AG09309 (cell line): ENCODE measurements at places on chromosomes 12 and 14.

GRCh38 chr12:62934239-62934798 lies 631 bp downstream of the PPM1H start:
- no peak for DNase-seq

DNA sequence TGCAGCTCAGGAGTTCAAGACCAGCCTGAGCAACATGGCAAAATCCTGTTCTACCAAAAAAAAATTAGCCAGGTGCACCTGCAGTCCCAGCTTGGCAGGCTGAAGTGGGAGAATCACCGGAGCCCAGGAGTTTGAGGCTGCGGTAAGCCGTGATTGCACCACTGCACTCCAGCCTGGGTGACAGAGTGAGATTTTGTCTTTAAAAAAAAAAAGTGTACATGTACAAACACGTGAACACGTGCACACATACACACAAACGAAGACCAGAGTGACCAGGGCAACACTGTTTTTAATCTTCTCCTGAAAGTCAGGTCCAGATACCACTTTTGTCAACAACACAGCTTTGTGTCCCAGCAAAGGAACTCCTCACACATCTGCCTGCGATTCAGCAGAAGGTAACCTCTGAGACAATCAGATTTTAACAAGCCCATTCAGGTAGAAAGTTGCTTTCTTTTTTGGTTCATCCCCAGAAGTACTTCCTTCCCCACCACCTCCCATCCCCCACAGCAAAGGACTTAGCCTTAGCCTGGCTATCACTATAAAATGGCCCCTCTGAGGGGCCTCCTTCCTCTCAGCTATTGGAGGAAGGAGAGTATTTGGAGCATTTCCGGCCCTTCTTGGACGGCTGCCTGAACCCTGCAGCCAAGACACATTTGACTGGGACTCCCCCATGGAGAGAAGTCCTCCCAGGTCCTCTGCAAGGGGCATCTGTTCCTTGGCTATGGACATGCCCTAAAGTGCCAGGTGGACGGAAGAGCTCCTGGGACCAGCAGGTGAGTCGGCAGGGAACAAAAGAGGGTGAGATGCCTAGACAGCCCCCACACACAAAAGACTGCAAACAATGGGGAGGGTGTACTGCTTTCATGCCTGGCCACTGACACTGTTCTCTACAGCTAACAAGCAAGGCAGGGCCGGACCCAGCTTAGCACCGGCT lies 9.8 kb downstream of the CTDSP2 start:
- DNase-seq: no peak

DNA sequence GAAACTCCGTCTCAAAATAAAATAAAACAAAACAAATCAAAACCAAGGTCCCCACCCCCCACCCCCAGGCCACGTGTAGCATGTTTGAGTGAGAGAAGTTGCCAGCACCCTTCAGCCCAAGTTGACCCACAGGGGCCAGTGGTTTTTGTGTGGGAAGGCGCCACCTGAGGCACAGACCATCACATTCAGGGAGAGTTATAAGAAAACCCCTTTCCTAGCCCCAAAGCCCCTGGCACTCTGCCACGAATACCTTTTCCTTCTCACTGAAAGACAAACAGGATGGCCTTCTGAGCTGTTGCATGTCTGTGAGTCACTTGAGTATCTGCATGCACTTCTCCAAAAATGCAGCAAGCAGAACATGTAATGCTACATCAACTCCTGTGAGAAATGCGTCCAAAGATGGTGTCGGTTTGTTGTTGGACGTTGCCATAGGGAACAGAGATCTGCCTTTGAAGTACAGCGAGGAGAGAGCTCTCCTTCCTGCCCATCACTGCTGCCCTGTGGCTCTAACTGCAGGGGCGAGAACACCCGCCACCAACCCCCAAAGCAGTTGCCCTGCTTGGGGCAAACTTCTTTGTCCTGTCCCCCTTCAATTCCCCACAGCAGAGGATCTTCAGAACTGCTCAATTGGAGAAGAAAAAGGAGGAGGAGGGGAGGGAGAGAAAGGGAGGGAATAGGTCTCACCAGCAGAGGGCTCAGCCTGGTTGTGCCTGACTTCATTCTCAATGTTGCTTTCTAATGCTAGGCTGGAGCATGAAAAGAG lies 2.7 kb upstream of the TRAF3 start:
- DNase-seq: no peak

DNA sequence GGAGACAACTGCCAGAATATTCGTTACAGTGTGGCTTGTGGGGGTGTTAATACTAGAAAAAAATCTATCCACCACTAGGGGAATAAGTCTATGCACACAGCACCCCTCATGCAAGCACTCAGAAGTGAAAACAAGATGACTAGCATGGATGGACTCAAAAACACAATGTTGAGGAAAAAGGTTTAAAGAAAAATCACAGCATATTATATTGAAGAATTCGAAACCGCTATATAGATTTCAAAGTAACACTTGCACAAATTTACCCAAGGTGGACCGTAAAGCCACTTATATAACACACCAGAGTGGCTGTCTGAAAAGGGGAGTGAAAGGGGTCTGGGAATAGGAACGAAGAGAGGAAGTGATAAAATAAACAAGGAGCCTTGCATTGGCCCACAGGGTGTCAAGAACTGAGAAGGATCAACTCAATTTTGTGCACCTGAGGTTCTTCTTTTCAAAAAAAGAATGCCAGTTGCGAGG lies 544 bp downstream of the ABCD4 start:
- DNase-seq: no peak

- no peak for DNase-seq
These were observed 91.5 kb upstream of the PTGDR start for GRCh38 chr14:52175982-52176502.

GRCh38 chr12:22796941-22797630 lies 172.1 kb downstream of the ETNK1 start:
- DNase-seq: no peak

- no peak for DNase-seq
These were observed 8.3 kb upstream of the PPP1R13B start for GRCh38 chr14:103855734-103856095.

GRCh38 chr12:5789469-5789968 lies 155.5 kb downstream of the ANO2 start:
- DNase-seq: peak; percentile 13

- no peak for DNase-seq
These were observed 106.1 kb downstream of the DAD1 start for GRCh38 chr14:22482782-22483553.

GRCh38 chr14:60233891-60234290 lies 15.1 kb upstream of the PPM1A start:
- DNase-seq: no peak

GRCh38 chr12:68482660-68483059 lies 128.0 kb upstream of the RAP1B start:
- DNase-seq: no peak

GRCh38 chr12:38949363-38949762 lies 44.0 kb upstream of the CPNE8 start:
- DNase-seq: no peak

DNA sequence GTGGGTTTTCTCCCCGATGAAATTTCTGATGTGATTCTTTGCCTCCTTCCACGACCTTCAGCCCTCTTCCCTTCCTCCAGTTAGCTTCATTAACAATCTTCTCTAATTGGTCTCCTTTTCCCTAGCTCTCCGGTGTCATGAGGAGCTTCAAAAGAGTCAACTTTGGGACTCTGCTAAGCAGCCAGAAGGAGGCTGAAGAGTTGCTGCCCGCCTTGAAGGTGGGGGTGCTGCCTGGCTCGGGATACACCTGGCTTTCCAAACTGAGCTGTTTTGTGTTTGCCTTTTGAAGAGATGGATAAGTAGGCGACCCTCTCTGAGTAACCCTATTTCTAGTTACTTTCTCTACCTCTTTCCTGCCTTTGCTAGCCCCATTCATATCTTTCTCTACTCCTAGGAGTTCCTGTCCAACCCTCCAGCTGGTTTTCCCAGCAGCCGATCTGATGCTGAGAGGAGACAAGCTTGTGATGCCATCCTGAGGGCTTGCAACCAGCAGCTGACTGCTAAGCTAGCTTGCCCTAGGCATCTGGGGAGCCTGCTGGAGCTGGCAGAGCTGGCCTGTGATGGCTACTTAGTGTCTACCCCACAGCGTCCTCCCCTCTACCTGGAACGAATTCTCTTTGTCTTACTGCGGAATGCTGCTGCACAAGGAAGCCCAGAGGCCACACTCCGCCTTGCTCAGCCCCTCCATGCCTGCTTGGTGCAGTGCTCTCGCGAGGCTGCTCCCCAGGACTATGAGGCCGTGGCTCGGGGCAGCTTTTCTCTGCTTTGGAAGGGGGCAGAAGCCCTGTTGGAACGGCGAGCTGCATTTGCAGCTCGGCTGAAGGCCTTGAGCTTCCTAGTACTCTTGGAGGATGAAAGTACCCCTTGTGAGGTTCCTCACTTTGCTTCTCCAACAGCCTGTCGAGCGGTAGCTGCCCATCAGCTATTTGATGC lies 797 bp downstream of the ESPL1 start:
- no peak for DNase-seq

- DNase-seq: no peak
These were observed 41.3 kb downstream of the SLC16A7 start for GRCh38 chr12:59636945-59637691.

GRCh38 chr12:92079054-92079385 lies 66.6 kb downstream of the BTG1 start:
- no peak for DNase-seq

- DNase-seq: no peak
These were observed 11.4 kb downstream of the TMEM121 start for GRCh38 chr14:105537580-105538474.

DNA sequence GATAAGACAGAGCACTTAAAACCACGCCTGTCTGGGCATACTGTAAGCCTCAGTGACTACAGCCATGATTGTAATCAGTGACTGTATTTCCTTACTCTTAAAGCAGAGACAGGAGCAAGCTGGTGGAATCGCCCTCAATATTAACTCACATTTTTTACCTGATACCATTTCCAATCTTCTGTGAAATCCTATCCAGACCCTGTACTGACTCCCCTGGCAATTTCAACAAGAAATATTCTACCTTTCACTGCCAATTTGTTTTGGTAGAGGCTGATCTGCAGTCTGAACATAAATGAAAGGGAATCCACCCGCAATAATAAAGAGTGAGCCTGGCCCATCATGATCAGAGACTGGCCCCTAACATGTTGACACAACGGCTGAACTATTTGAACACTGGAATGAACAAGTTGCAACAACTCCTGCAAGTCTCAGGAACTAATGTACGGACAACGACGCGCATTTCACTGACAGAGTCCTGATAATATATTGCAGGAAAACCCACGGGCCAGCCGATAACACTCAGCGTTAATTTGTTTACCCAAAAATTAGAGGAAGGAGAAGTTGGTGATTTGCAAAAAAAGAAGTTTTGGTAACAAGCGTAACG lies 195.5 kb upstream of the BTG1 start:
- no peak for DNase-seq

DNA sequence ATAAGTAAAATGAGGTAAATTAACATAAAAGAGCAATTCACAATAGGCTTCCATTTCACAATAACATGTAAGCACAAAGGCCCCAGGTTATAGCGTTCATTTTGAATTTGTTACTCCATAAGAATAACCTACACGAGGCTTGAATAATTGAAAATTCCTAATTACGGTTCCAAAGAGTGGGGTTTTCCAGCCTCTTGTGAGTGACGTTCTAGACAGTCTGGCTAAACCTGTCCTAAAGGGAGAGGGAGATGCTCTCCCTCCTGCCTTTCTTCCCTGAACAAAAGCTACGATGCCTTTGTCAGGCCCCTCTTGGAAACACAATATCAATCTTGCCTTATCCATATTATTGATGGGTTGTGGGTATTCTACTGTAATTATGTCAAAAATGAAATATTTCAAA lies 24.3 kb upstream of the VRK1 start:
- DNase-seq: no peak

GRCh38 chr12:123063535-123063934 lies 83.1 kb downstream of the ARL6IP4 start:
- no peak for DNase-seq

- DNase-seq: no peak
These were observed 2.4 kb upstream of the NUMB start for GRCh38 chr14:73460691-73461127.

DNA sequence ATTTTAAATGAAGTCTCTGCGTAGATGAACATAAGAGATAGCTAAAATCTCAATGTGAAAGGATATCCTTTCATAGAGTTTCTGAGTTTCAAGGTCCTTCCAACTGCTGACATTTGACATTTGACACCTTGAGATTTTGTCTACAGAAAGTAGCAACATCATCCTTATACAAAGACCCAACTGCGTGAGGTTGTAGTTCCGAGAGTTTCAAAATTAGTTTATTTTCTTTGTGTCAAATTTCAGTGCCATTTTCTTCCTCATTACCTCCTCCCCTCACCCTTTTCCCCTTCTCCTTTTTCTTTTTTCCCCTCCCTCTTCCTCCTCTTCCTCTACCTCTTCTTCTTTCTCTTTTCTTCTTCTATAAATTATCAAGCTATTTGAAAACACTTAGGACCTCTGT lies 26.9 kb upstream of the BATF start:
- DNase-seq: no peak

DNA sequence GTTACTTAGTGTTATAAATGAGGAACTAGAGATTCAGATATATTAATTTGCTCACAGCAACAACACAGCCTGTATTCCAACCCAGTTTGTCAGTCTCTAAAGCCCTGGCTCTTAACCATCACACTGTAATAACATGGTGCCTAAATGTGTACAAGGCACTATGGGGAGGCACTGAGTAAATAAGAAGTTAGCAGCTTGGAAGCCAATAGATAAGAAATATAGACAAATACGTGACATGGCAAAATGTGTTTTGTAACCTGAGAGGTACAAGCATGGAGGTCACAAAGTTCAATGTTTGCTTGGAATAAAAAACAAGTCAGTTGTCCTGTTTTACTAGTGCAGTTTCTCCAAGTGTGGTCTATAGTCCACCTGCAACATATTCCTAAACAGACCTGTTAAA lies 16.3 kb upstream of the SLCO1A2 start:
- DNase-seq: no peak
